ENCODE measurements at places on chromosomes 6 and 20.
A peak's percentile ranks its signal among the peaks of the same experiment; 100 is the strongest.

DNA sequence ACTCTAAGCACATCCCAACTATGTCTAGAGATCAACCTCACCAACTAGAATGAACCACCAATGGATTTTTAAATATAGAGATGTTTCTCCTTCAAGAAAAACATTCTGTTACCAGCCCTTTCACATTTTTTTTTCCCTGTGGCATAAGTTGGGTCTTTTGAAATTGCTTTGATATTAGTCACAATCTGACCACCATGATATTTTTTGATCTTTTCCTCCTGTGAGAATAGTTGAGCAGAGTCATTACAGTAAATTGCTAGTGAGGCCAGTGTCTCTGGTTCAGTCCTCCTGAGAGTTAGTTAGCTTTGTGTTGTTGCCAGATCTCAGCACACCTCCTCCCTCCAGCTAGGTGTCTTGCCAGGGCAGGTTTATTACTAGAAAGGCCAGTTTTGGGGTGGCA, 79.7 kb upstream of the MYLIP start:
- DNase-seq = no peak

DNA sequence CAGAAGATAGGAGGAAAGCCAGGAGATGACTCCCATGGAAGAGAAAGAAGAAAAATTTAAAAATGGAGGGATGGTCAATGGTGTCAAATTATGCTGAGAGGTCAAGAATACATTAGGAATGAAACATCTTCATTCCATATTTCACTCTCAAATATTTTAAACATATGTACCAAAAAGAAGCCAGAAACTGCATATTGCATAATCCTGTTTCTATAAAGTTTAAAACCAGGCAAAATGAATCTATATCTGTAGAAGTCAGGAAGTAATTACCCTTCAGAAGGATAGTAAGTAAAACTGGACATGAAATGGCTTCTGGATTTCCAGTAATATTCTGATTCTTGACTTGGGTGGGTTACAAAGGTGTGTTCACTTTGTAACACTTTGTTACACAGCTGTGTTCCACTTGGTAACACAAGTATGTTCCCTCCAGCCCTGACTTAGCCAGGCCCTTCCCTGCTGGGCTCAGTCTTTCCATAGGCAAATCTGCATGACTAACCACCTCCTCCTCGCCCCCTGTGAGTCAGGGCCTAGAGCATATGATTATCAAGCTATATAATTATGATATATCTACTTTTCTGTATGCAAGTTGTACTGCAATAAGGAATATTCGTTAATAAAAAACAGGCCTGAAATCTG, 20.2 kb upstream of the C6orf141 start:
- DNase-seq = no peak

DNA sequence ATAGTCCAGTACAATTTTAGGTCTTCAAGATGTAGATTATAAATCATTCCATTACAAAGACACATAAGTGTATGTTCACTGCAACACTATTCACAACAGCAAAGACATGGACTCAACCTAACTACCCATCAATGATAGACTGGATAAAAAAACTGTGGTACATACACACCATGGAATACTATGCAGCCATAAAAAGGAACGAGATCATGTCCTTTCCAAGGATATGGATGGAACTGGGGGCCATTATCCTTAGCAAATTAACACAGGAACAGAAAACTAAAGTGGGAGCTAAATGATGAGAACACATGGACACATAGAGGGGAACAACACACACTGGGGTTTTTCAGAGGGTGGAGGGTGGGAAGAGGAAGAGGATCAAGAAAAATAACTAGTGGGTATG, 6.3 kb downstream of the RTN4IP1 start:
- no peak for DNase-seq

GRCh38 chr6:34487536-34487935, 21.7 kb downstream of the PACSIN1 start:
- DNase-seq = no peak

DNA sequence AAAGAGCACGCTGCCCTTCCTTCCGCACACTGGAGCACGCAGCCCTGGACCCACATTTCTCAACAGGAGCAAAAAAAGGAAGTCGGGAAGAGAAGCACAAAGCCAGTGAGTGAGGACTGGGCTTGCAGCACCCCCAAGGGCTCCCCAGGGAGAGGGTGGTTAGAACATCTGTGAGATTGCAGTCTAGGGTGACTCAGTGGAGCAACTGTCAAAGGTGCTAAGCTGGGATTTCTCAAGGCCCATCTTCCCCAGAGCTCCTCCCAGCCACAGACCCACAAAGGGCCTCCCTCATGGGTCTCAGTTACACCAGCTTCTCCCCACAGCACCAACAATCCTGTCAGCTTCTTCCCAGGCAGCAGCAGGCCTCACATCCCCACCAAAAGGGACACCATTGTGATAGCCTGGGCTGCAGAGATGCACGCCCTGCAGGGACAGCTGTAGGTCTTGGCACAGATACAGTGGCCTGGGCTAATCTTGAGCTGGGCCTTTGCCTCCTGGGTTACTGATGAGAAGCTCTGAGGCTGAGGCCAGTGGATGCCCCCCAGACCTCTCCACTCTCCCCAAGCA, 39.6 kb upstream of the CD93 start:
- DNase-seq = no peak

DNA sequence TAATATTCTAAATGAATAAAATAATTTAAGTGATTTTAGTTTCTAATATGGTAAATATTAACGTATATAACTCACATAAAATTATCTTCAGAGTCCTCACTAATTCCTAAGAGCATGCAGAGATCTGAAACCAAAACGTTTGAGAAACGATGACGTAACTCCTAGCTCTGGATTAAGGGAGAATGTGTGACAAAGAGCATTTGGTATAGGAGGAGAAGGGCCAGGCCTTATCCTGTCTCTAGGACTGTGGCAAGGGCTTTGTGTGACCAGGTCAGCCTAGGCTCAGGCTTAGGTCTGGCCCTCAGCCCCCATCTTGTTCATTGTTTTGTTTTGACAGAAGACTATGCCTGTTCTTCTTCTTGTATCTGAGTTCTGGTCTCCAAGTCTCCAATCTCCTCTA, 19.2 kb upstream of the POLR1H start:
- DNase-seq = no peak

DNA sequence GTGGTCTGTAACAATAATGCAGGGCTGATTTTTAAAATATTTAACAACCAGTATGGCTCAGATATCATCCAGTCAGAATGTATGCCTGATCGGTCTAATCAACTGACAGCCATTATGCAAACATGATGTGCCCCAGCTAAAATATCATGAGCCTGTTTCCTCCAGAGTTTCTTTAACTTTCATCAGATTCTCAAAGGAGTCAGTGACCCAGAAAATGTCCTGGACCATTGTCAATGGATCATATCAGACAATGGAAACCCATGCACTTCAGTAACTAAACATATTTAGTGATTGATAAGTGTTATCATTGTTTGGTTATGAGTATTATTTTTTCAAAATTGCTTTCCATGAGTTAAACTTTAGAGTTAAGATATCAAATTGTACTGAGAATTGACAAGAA, 173.5 kb downstream of the LMBRD1 start:
- DNase-seq = no peak

GRCh38 chr20:32333181-32333987, 24.7 kb upstream of the ASXL1 start:
- DNase-seq = no peak

DNA sequence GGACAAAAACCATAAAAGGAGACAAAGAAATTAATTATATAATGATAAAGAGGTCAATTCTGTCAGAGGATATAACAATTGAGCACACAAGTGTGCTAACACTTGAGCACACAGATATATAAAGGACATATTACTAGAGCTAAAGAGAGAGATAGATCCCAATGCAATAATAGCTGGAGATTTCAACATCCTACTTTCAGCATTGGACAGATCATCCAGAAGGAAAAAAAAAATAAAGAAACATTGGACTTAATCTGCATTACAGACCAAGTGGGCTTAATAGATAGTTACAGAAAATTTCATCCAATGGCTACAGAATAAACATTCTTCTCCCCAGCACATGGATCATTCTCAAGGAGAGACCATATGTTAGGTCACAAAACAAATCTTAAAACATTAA, 9.9 kb downstream of the VNN1 start:
- no peak for DNase-seq

DNA sequence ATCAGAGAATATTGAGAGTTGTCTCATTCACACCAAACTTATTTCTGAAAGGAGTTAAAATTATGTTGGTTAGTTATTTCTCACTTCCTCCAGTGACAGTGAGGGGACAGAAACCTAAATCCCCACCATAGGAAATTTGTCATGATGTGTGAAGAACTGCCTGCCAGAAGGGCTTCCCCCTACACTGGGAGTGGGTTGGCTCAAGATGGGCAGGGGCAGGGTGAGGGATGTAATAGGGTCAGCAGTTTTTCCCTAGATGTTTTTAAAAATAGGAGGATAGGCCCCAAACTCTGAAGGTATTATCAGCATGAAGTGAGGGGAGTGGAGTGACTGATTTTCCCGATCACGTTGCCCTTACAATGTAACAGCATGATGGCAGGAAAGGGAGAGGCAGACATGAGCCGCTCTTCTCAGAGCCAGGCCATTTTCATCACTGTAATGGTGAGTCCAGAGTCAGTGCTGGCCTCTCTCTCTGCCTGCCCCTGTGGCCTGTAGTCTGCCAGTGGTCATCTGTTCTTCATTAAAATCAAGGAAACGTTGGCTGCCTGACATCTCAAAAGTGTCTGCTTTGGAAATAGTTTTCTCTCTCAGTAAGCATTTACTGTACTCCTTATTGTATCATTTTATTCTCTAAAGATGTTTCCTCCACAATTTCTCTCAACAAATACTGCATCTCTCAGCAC, 59.8 kb upstream of the SYNJ2 start:
- DNase-seq = peak; percentile 77

DNA sequence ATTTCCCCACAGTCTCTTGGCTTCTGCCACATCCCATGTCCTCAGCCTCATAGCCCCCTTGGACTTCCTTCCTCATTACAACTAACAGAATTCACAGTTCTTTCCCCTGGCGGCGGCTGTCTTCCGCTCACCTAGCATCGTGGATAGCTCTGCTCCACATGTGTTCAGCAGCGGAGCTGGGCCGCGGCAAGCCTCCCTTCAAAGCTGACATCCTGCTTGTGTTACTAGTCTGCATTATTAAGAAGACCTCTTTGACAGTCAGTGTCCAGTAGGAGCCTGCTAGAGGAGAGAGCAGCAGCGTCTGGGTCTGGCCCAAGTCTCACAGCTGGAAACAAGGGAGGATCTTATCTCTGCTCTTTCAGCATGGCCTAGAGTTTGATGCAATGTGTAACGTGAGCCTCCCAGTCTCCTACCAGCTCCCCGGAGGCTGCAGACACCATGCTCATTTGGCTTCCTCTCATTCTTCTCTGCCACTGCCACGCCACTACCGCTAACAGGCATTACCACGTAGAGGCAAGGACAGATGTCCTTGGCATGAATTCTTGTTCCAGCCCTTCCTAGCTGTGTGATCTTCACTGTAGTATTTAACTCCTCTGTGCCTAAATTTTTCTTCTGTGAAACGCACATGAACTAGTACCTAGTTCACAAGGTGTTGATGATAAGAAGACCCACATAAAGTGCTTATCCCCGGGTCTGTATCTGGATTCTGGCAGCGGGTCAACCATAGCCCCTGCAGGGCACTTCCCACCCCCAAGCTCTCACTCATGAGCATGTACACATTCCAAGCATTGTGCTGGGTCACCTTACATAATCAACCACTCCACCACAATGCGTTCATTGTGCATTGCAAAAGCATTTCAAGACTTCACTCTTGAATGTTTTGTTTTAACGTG, 107.1 kb upstream of the BACH2 start:
- peak; percentile 51 for DNase-seq

- DNase-seq = no peak
These were observed 24.5 kb downstream of the PLCG1 start for GRCh38 chr20:41161886-41162285.

GRCh38 chr6:169969372-169970099, 218.1 kb downstream of the ERMARD start:
- DNase-seq = no peak

DNA sequence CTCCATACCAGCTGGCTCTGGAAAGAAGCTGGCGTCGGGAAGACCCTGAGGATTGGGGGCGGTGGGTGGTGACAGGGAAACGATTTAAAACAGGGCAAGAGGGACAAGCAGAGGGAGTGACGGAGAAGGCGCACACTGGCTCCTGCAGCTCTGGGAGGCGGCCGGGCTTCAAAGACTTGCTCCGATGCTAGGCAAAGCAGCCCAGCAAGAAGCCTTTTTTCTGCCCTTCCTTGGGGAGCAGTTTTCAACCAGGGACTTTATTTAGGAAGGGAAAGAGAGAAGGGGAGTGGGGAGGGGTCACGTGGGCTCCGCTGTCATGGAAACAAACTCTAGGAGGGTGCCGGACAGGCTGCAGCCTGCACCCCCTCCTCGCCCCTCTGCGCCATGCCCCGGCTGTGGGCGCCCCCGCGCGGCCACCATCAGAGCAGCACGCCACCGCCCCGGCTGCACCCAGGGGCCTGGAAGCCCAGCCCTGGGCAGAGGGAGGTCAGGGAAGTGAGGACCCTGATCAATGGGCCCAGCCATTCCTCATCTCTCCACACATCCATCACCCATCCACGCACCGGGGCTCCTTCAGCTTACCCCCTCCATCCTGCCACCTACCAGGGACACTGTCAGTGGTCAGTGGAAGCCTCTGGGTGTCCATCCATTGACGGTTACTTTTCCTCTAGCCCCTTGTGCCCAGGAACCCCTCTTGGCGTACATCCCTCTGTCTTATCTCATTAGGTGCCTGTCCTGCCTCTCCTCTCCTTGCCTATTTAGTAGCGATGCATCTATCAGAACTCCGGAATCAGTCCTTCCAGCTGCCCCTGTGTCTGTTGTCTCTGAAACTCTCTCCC, 66.6 kb upstream of the CCDC167 start:
- no peak for DNase-seq

DNA sequence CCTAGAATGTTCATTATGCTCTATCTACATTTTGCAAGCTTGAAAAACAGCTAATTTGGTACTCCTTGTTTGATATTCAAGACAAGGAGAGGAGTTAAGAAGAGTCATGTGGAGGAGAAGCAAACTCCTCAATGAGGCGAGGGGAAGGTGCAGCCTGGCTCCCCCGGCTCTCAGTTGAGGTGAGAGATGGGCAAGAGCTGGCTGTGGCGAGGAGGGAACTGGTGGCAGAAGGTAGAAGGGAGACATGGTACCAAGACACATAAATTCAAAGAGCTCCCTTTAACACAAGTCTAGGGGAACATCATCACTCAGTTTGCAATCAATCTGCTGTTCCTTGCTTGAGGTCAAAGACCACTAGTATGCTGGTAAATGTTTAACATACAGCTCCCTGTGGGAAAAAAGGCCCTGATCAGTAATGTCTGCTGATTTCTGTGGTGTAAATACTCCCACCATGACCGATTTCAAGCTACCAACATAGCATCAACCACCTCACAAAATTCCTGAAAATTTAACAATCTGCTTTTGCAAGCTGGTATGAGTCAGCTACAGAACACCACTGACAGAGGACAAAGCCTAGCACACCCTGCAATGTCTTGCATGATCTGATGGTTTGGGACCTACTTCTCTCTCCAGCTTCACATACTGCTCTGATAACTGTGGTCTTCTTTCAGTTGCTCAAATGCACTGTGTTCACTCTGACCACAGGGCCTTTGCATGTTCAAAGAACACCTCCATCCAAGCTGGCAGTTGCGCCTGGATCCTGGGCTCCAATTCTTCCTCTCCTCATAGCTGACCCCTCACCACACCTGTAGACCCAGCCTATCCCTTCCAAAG, 516.3 kb upstream of the CHD6 start:
- DNase-seq = no peak
